ENCODE measurements at places on chromosomes 2 and 18. TPM values are rescaled to one million over a fixed set of nuclear protein-coding genes. Genes with fewer than 3 reads are reported as not detected.
A peak's percentile ranks its signal among the peaks of the same experiment; 100 is the strongest.

NOL4 gene
- total RNA-seq: 1.4 TPM

LAMA3 gene
- total RNA-seq: 0.50 TPM

PROKR1 gene
- 4.4 TPM for total RNA-seq

POTEC gene
- total RNA-seq: not detected

DAW1 gene
- total RNA-seq: 0.61 TPM

HAAO gene
- 8.4 TPM for total RNA-seq

ANKRD29 gene
- total RNA-seq: 4.9 TPM

TGFA gene
- total RNA-seq: 3.0 TPM

PLCL1 gene
- 0.11 TPM for total RNA-seq

FBXO15 gene
- total RNA-seq: 0.96 TPM

ESPNL gene
- 1.4 TPM for total RNA-seq

ZSWIM2 gene
- total RNA-seq: not detected

CHRND gene
- total RNA-seq: 0.07 TPM

VIL1 gene
- 3.0 TPM for total RNA-seq

DNA sequence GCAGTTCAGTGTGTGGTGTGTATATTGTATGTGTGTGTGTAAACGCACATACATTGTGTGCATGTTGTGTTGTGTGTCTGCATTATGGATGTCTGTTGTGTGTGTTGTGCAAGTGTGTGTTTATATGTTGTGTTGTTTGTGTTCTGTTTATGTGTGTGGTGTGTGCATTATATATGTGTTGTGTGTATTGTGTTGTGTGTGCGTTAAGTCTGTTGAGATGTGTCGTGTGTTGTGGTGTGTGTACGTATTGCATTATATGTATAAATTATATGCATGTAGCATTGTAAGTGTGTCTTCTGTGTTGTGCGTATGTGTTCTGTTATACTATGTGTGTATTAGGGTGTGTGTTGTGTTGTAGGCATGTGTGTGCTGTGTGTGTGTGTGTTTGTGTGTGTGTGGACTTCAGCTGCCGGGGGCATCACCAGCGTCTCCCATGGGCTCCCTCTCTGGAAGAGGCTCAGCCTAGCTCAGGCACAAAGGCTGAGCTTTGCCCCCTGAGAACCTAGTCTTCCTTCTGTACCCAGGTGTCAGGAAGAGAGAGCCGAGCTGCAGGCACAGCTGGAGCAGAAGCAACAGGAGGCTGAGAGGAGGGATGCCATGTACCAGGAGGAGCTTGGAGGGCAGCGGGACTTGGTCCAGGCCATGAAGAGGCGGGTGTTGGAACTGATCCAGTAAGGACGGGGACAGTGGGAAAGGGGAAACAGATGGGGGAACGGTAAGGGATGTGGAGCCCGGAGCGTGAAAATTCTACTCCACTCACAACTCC is 13.7 kb downstream of the RUFY4 start:
- peaks cover 14% of the 10 kb centered on the region for H3K27me3 ChIP-seq
- H3K36me3 ChIP-seq: peaks cover 7% of the 10 kb centered on the region
- DNase-seq: no peak
- H3K4me1 ChIP-seq: no peaks in the 10 kb centered on the region
- H3K27ac ChIP-seq: no peak overlapping the region
- H3K4me3 ChIP-seq: no peak overlapping the region

DNA sequence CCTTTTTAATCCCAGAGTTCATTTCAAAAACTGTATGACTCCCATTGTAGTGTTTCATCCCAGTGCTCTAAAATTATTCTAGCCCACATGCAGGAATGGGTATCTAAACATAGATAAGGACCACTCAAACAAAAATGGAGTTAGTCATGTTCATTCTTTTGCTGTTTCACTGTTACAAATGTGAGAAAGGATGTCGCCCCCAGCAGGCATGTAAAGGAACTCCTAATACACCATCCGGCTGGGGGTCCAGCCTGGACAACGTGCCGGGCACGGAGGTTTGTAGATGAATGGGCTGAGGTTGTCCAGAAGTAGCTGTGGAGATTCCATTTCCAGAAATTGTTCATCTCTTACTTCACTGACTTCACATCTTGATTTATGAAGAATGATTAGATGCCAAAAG is 101.9 kb upstream of the RAB12 start:
- peak; percentile 47 for DNase-seq
- no peaks in the 10 kb centered on the region for H3K27me3 ChIP-seq
- no peaks in the 10 kb centered on the region for H3K36me3 ChIP-seq

- H3K36me3 ChIP-seq: no peaks in the 10 kb centered on the region
- DNase-seq: no peak
- H3K4me3 ChIP-seq: no peak overlapping the region
- no peaks in the 10 kb centered on the region for H3K4me1 ChIP-seq
- H3K27me3 ChIP-seq: no peaks in the 10 kb centered on the region
These were observed 171.1 kb downstream of the LDLRAD4 start for GRCh38 chr18:13389491-13390131.

DNA sequence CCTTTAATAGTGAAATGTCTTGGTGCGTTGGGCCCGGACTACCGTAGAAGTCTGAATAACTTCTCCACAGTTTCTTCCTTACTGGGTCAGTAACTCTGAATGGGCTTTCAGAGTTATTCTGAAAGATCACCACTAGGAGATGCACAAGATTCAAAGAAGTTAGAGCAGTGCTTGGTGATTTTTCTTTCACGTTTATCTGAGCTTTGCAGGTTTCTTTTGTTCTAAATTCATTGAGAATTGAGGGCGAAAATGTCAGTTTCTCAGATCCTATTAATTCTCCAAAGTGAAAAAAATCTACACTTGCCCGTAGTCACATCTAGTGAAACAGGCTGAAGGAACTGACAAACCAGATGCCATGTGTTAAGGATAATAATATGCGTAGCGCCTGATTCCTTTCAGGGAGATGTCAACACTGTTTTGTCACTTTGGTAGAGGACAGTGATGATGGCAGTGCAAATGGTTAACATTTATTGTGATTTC is 70.1 kb downstream of the QPCT start:
- H3K4me1 ChIP-seq: peaks cover 13% of the 10 kb centered on the region
- H3K4me3 ChIP-seq: no peak overlapping the region
- H3K27ac ChIP-seq: no peak overlapping the region
- H3K36me3 ChIP-seq: no peaks in the 10 kb centered on the region

GRCh38 chr2:74002505-74003421 is 18.1 kb downstream of the TET3 start:
- peaks cover 76% of the 10 kb centered on the region for H3K4me1 ChIP-seq
- peak overlapping the region; percentile 63 for H3K27ac ChIP-seq
- DNase-seq: peak; percentile 84
- no peaks in the 10 kb centered on the region for H3K36me3 ChIP-seq
- H3K4me3 ChIP-seq: peak overlapping the region; percentile 82

DNA sequence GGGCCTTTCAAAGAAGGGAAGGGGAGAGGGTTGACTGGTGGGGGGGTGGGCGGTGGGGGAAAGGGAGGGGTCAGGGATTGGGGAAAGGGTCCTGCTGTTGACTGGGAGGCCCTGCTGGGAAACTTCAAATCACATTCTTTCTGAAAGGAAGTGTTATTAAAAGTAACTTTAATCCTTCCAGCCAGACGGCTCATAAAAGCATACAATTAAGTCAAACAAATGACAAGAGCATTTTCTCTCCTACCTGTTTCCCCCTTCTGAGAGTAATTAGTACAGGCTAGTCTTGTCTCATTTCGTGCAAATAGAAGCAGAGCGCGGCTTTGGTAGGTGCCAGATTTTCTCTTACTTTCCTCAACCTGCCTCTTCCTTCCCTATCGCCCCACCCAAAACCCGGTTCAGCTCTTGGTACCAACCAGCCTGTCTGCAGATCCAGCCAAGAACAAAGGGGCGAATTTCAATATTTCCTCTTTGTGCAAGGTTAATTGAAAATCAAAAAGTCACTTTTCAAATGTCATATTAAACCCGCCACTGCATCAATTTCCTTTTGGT is 2112.6 kb upstream of the PIK3C3 start:
- H3K27me3 ChIP-seq: peaks cover 11% of the 10 kb centered on the region
- peak overlapping the region; percentile 92 for H3K4me3 ChIP-seq
- DNase-seq: no peak
- H3K4me1 ChIP-seq: peaks cover 28% of the 10 kb centered on the region
- no peaks in the 10 kb centered on the region for H3K36me3 ChIP-seq

- H3K27me3 ChIP-seq: peaks cover 6% of the 10 kb centered on the region
- H3K36me3 ChIP-seq: no peaks in the 10 kb centered on the region
- no peaks in the 10 kb centered on the region for H3K4me1 ChIP-seq
- no peak overlapping the region for H3K4me3 ChIP-seq
These were observed 11.0 kb upstream of the SMCHD1 start for GRCh38 chr18:2644535-2644934.

DNA sequence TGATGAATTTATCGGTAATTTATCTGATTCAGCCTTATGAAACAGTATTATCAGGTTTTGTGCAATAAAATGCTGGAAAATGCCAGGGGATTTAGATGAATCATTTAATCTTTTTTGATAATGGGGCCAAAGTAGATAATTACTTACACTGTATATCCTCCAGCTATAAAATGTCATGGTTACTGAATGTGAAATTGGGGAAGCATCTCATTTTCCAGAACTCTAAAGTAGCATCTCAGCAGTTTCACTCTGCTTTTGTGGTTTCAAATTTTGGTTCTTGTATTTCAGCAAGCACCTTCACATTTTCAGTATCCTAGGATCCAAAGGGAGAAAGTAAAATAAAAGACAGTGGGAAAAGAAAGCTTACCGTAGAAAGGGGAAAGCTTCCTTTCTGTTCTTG is 12.8 kb downstream of the ANKRD62 start:
- no peaks in the 10 kb centered on the region for H3K4me1 ChIP-seq
- no peak overlapping the region for H3K4me3 ChIP-seq
- no peaks in the 10 kb centered on the region for H3K36me3 ChIP-seq
- DNase-seq: no peak

DNA sequence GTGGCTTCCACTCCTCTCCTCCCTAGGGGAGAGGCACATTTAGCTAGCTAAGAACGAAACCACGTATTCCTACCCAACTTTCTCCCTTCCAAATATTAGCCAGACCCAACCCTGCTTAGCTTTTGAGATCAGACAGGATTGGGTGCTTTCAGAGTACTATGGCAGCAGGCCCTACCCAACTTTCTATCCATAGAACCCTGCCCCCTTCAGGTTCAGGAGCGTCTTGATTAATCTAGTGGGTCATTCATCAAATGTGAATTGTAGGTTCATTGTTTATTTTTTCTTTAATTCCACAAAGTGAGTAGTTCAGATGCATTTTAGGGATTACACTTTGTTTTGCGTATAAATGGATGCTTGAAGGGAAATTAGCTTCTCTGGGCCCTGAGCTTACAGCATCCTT is 188.3 kb downstream of the MIB1 start:
- H3K4me3 ChIP-seq: no peak overlapping the region
- H3K36me3 ChIP-seq: no peaks in the 10 kb centered on the region
- DNase-seq: no peak
- H3K27me3 ChIP-seq: peaks cover 38% of the 10 kb centered on the region
- peaks cover 5% of the 10 kb centered on the region for H3K4me1 ChIP-seq

DNA sequence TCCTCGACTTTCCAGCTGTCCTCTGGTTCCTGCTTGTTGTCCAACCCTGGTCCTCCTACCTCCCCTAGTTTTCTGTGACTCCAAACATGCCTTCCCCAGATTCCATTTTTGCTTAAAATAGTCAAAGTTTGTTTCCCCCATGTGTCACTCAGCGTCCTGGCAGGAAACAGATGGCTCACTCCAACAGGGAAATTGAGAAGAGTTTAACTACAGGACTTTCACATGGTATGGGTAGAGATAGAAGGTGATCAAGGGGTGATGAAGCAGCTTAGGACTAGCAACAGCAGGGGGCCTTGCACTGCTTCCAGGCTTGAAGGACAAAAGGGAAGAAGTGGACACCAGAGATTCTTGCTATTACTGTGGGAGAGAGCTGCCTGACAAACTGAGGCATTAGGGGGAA is 6.1 kb upstream of the CUL3 start:
- H3K27me3 ChIP-seq: no peaks in the 10 kb centered on the region
- no peak overlapping the region for H3K27ac ChIP-seq
- H3K4me1 ChIP-seq: peaks cover 29% of the 10 kb centered on the region
- no peak for DNase-seq

- no peak overlapping the region for H3K27ac ChIP-seq
- H3K4me3 ChIP-seq: no peak overlapping the region
- peaks cover 52% of the 10 kb centered on the region for H3K4me1 ChIP-seq
- no peaks in the 10 kb centered on the region for H3K36me3 ChIP-seq
These were observed 126.8 kb downstream of the LAMA3 start for GRCh38 chr18:23816021-23816420.

DNA sequence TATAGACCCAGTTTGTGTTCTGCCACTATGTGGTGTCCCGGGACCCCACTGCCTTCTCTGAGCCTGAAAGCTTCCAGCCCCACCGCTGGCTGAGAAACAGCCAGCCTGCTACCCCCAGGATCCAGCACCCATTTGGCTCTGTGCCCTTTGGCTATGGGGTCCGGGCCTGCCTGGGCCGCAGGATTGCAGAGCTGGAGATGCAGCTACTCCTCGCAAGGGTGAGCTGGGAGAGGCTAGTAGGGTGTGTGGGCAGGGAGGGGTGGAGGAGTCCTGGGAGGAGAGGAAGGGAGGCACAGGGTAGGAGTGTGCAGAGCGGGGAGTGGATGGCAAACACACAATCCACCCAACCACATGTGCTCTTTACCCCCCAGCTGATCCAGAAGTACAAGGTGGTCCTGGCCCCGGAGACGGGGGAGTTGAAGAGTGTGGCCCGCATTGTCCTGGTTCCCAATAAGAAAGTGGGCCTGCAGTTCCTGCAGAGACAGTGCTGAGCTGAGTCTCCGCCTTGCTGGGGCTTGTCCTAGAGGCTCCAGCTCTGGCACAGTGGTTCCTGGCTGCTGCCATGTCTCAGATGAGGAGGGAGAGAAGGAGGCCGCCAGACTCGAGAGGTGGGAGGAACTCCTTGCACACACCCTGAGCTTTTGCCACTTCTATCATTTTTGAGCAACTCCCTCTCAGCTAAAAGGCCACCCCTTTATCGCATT is 16.9 kb downstream of the PRKAG3 start:
- no peaks in the 10 kb centered on the region for H3K27me3 ChIP-seq
- H3K27ac ChIP-seq: no peak overlapping the region
- no peak for DNase-seq

DNA sequence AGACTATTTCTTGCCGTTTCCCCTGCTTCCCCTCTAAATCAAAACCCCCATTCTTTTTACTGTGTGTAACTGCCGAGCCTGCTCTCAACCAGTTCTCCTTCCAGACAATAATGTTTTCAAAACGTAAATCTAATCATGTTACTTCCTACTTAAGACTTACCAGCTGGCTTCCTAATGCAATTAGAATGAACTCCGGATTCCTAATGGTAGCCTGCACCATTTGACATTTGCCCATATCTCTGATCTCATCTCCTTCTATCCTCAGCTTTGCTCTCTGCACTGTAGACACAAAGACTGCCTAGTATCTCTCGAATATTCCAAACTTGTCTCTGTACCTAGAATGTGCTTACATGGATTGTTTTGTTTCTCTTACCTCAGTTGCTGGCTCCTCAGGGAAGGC is 12.9 kb downstream of the TTL start:
- no peak overlapping the region for H3K4me3 ChIP-seq
- peaks cover 5% of the 10 kb centered on the region for H3K4me1 ChIP-seq
- H3K27me3 ChIP-seq: no peaks in the 10 kb centered on the region
- H3K27ac ChIP-seq: no peak overlapping the region
- peaks cover 9% of the 10 kb centered on the region for H3K36me3 ChIP-seq
- no peak for DNase-seq

GRCh38 chr18:32261003-32261402 is 71.2 kb downstream of the MEP1B start:
- no peak for DNase-seq
- no peak overlapping the region for H3K27ac ChIP-seq
- no peak overlapping the region for H3K4me3 ChIP-seq
- no peaks in the 10 kb centered on the region for H3K36me3 ChIP-seq

GRCh38 chr18:41121116-41121826 is 833.8 kb upstream of the PIK3C3 start:
- no peak overlapping the region for H3K27ac ChIP-seq
- H3K4me3 ChIP-seq: no peak overlapping the region
- H3K36me3 ChIP-seq: peaks cover 4% of the 10 kb centered on the region
- no peak for DNase-seq
- H3K4me1 ChIP-seq: peaks cover 6% of the 10 kb centered on the region
- H3K27me3 ChIP-seq: no peaks in the 10 kb centered on the region

- no peak overlapping the region for H3K4me3 ChIP-seq
- H3K36me3 ChIP-seq: peaks cover 37% of the 10 kb centered on the region
- H3K27me3 ChIP-seq: no peaks in the 10 kb centered on the region
These were observed 51.7 kb downstream of the EIF5B start for GRCh38 chr2:99388892-99389291.
